Cardiac muscle cell (in vitro differentiated cells and primary cell): ENCODE measurements at places on chromosomes 5 and 9. TPM values are rescaled to one million over a fixed set of nuclear protein-coding genes. Genes with fewer than 3 reads are reported as not detected.
A peak's percentile ranks its signal among the peaks of the same experiment; 100 is the strongest.

Gene HMMR
- 7.8 and 46.5 TPM in 2 replicates for total RNA-seq

Gene ALDOB
- total RNA-seq: not detected in 2 replicates

Gene PRRT1B
- total RNA-seq: not detected in 2 replicates

Gene PIP5K1B
- 5.0 and 7.8 TPM in 2 replicates for total RNA-seq

DNA sequence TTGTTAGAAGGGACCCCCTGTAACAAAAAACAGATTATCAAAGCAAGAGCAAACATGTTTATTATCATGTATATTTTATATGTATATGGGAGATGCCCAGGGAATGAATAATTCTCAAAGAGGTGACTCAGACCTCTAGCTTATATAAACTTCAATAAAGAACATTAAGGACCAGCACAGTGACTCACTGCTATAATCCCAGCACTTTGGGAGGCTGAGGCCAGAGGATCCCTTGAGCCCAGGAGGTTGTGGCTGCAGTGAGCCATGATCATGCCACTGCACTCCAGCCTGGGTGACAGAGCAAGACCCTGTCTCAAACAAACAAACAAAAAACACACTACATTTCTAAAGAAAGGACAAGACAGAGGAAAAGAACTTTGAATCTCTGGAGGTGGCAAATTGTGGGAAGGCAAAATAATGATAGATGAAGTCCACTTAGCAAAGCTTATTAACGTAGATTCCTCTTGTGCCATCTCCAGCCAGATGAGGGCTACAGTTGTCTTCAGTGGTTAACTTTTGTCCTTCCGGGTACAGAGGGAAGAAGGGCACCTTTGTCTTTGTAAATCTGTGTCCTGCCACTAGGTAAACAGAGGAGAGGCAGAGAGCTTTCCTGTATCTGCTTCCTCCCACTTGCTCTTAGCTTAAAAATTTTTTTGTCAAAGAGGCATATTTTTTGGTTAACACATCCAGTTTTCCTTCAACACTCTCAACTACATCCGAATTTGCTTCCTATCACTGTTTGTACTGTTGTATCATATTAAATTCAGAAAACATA, 7.5 kb upstream of the RFK start:
- no peak for DNase-seq

GRCh38 chr5:20601678-20602100, 613.7 kb upstream of the CDH18 start:
- DNase-seq: no peak

- no peak for DNase-seq
Observed at GRCh38 chr5:51302343-51302742, 80.9 kb upstream of the ISL1 start.

DNA sequence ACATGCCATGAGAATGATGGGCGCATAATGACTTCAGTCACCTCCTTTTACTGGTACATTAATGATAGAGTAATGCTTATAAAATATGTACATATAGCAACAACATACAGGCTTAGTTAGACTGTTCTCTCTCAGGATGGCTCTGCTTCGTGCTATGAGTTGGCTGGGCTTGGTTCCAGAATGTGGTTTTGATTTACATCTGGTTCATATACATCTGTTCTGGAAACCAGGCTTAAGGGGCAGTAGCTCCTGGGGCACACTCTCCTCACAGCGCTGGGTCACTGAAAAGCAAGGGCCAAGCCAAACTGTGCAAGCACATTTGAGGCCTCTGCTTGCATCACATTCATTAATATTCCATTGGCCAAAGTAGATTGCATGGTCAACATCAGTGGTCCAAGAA, 44.9 kb downstream of the PCSK1 start:
- DNase-seq: no peak

- DNase-seq: peak; percentile 75
Observed at GRCh38 chr5:121949885-121950284, 11.9 kb upstream of the SRFBP1 start.

GRCh38 chr5:7066471-7067235, 329.3 kb upstream of the ADCY2 start:
- no peak for DNase-seq

DNA sequence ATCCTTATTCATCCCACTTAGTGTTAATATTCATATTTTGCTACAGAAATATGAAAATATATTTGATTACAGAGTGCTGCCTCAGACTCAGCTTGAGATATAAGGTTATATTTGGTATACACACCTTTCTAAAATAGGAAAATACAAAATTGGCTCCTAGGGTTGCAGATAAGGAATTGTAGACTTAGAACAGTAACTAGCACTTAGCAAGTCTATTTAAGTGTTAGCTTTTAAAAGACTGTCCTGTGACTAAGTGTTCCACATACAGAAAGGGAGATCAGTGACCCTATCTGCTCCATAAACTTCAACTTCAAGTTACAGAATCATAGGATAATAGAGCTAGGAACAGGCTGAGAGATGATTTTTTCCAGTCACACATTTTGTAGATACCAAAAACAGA, 607.0 kb downstream of the ZNF608 start:
- DNase-seq: no peak

- no peak for DNase-seq
Observed at GRCh38 chr9:38656896-38657295, 36.5 kb upstream of the ANKRD18A start.

- DNase-seq: no peak
Observed at GRCh38 chr5:45697201-45697600, 1.0 kb upstream of the HCN1 start.
